ENCODE measurements at places on chromosomes 12 and 14.

DNA sequence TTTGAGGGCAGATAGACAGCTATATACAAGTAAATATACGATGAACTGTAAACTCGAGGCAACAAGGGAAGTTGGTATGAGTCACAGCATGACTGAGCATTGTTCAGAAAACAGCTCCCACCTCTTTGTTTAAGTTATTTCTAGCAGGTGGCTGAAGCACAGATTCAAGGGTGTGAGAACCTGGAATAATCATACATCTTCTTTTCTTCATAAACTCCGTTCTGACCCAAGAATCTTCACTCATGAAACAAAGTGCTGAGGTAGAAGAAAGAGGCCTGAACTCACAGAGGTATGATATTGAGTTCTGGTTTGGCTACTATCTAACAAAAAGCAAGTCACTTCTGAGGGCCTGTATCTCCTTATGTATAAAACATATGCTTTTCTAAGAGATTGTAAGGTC, 364.1 kb upstream of the KITLG start:
- DNase-seq: peak; percentile 3

GRCh38 chr14:104296388-104297312, 158.3 kb downstream of the KIF26A start:
- no peak for DNase-seq

DNA sequence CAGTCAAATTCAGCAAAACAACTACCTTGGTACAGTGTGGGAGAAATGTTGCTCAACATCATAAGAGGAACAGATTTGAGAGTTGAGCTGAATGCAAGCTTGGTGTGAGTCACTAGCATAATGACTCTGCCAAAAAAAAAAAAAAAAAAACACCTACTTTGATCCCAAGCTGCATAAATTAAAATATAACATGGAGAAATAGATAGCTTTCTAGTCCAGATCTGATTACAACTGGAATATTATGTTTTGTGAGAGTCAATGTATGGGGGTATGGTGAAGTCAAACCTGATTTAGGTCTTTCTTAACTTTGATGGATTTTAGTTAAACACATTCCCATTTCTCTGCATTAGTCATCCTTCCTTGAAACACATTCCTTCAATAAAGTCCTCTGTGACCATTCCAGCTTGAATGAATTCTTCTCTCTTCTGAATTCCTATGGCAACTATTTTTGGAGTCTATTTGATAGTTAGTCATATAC, 188.1 kb downstream of the SLC5A8 start:
- DNase-seq: no peak

DNA sequence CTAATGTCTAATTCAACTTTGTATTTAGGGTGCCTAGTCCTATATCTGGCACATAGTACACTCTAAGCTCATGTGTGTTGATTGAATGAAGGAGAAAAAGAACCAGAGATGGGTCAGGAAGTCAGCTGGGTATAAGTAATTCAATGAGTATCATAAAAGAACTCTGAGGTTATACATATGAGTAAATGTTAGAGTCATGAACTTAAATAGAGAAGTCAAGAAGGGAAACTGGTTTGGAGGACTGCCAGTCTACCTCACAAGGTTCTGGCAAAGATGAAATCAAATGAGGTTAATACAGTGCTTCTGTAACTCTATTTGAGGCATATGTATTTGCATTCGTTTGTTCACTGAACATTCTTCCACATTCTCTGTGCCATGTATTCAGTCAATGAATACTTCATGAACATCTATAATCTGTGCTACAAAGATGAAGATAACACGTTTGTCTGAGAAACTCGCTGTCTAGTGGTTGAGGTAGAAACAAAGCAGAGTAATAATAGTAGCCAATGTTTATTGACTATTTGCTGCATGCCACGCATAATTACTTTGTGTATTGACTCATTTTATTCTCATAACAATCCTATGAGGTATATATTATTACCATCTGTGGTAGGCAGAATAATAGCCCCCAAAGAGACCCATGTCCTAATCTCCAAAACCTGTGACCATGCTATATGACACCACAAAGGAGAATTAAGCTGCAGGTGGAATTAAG, 88.9 kb downstream of the PTGER2 start:
- no peak for DNase-seq

GRCh38 chr14:72812292-72812851, 81.5 kb downstream of the DPF3 start:
- DNase-seq: no peak

GRCh38 chr12:47032644-47033043, 46.8 kb upstream of the PCED1B start:
- DNase-seq: no peak

GRCh38 chr14:61577506-61577931, 117.8 kb upstream of the HIF1A start:
- DNase-seq: no peak

DNA sequence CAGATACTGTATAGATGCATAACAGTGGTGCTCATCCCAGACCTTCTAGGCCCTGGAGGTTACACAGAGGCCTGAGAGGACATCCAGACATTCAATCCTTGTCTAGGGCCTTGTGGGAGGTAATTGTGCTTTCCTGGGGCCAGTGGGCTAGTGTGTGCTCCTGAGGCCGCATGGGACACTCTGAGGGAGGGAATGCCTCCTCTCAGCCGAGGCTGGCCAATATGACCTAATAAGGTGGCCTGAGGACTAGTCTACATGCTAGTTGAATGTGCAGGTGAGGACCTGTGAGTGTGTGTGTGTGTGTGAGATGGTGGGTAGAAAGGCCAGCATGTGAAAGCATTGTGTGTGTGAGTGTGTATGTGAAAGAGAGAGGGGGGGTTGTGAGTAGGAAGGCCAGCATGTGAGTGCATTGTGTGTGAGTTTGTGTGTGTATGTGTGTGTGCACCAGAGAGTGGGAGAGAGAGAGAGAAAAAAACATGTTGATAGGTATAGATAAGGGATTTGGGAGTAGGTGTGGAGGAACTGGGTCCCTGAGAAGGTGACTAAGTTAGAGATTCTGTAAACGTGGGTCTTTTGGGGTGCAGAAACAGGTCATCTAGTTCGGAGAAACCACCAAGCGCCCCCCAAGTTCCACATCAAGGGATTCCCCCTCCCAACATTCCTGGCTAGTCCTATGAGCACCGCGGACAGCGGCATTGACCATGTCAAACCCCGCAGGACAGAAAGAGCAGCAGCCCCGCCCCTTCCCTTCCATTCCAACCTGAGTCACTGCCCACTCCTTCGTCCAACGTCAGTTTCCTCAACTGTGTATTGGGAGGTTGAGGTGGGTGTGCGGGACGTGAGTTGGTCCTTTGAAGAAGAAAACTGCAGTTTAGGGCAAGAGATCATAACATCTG, 9.7 kb upstream of the KRT81 start:
- DNase-seq: no peak

GRCh38 chr12:7108003-7108795, 815 bp downstream of the C1RL start:
- DNase-seq: peak; percentile 68

- DNase-seq: no peak
Measured at GRCh38 chr14:69593018-69593677, 18.2 kb upstream of the SUSD6 start.

DNA sequence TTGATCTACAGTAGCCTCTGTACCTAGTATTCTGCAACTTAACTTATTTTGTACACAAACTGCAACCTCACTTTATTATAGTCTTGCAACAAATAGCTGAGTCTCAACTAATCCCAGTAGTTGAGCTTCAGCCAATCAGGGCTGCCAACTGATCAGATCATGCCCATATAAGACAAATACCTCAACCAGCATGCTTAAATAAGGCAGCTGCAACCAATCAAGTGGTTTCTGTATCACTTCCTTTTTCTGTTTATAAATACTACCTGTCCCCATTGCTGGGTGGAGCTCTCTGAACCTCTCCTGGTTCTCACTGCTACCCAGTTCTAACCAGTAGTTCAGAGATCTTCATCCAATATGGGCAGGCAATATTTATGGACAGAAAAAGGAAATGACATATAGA, 248.5 kb upstream of the FBXO33 start:
- no peak for DNase-seq

DNA sequence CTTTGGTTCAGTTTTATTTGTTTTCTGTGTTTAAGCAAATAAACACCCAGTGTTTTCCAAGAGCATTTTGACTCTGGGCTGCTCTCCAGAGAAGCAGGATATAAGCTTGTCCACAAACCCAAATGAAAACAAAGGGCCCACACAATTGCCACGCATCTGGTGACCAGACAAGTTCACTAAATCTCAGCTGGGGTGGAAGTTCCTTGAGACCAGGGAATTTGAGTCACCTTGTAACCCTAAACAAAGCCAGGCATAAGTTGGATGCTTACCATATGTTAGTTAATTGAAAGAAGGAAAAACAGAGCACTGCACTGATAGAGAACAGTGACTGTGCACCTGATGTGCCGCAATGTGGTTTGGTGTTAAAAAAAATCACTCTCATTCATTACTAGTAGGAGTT, 1.6 kb upstream of the TXNRD1 start:
- no peak for DNase-seq

GRCh38 chr12:16019136-16019535, 108.0 kb downstream of the DERA start:
- DNase-seq: no peak

DNA sequence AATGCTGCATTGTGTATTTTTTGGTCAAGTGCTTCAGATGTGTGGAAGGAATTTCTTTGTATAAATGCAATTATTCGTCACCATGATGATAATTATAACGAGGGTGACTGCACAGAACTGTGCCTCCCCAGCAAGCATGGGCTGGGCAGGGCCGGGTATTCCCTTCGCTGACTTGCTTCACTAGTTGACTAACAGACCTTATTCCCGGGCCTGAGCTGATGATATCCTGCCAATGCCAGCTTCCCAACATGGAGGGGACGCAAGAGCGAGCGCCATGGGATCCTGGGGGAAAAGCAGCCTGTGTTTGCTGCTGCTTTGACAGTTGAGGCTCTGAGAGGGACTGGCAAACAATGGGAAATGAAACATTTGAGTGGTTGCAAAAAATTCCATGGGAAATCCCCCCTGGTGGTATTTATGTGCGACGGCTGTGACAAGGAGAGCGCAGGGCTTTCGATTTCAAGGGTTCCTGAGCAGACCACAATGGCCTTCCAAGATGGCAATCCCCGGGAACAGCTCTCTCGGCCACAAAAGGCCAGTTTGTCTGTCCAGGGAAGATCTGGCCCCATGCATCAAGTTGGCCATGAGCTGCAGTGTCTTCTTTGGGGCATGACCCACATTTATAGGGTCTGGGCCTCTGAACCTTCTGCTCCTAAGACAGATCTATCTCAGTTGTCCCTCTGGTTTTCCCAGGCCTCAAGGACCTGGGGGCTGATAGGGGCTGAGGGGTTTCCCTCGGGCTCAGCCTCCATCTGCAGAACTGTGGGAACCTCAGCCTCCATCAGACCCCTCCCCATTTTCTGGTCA, 21.9 kb upstream of the MAP1LC3B2 start:
- no peak for DNase-seq

DNA sequence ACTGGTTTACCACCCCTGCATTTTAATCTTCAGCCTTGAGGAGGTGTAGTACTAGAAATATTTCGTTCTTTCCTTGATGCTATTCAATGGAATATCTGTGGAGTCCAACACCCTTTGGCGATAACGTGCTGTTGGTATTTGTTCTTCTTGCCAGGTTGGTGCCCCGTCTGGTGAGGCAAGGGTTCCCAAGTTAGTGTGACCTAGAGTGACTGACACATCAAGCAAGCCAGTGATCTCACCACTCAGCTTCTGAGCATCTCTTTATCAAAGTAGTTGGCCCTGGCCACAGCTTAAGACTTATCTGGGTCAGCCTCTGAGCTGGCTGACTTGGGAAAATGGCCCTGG, 60.2 kb downstream of the PLXNC1 start:
- DNase-seq: peak; percentile 18

Measured in NK-92 treated with Interleukin-12 subunit alpha and Interleukin-12 subunit beta, amount 100 ng/mL, for 24 hours (cell line).